ENCODE measurements at places on chromosomes 4 and X.

DNA sequence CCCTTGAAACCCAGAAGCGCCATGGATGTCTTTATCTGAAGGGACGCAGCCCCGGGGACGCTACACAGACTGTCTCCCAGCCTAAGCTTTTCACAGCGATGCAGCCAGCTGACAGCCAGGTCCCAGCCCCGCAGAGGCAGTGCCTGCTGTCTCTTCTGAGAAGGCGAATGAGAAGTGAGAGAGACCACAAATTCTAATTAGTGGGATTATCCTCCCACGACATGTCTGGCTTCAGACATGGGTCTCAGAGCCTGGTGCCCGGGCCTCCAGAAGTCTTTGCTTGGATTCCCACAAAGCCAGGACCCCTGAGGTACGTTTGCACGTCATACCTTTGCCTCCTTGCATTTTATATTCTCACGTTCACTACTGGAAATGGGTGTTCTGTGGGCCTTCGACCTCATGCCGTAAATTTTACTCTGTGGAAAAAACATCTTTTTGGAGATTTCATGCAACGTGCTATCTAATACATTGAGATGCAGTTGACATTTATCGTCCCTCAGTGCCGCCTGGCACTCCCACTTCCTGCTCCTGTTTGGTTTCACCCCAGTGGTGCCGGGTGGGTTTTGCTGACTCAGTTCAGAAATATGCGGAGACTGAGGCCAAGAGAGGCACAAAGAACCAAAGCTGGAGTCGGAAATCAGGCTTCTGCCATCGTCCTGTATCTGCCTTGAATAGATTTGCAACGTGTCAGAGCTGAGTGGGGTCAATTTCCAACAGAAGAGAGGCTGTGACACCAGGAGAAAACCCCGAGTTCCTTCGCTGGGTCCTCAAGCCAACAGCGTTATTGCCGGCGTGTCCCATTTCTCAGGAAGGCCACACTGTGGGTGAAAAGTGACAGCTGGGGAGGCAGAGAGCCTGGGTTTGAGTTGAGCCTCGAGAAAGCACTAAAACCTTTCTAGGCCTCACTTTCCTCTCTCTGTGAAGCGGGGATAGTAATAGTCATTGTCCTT is 114.4 kb downstream of the STK32B start:
- no peak for DNase-seq

DNA sequence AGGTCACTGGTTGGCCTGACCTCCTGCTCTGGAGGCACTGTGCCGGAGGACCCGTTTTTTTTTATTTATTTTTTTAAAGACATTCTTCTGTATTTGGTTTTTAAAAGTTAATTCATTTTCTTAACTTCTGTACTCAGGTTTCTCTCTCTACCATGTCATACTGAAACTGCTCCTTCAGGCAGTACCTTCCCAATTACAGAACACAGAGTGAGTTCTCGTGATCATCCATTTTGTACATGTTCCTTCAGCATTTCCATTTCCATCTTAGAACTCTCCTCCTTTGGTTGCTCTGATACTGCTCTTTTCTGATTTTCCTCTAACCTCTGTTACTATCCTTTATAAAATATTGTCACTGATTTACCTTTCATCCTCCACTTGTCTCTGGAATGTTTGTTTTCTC is 17.9 kb downstream of the UBE2K start:
- no peak for DNase-seq

GRCh38 chr4:188023682-188024081 is 28.1 kb downstream of the ZFP42 start:
- no peak for DNase-seq

- no peak for DNase-seq
Measured at GRCh38 chr4:138741766-138742377, 273.7 kb upstream of the NOCT start.

GRCh38 chr4:73862322-73862721 is 6.9 kb upstream of the CXCL1 start:
- no peak for DNase-seq
